ENCODE measurements at places on chromosomes 6 and 20. TPM values are rescaled to one million over a fixed set of nuclear protein-coding genes. Genes with fewer than 3 reads are reported as not detected.
A peak's percentile ranks its signal among the peaks of the same experiment; 100 is the strongest.

- H3K4me1 ChIP-seq: peaks cover 22% of the 10 kb centered on the region
- peaks cover 1% of the 10 kb centered on the region for H3K27me3 ChIP-seq
- DNase-seq: no peak
- H3K36me3 ChIP-seq: no peaks in the 10 kb centered on the region
- H3K4me3 ChIP-seq: no peak overlapping the region
Measured at GRCh38 chr6:30752157-30752927, 8.0 kb upstream of the IER3 start.

The IL17F gene
- total RNA-seq: not detected

DNA sequence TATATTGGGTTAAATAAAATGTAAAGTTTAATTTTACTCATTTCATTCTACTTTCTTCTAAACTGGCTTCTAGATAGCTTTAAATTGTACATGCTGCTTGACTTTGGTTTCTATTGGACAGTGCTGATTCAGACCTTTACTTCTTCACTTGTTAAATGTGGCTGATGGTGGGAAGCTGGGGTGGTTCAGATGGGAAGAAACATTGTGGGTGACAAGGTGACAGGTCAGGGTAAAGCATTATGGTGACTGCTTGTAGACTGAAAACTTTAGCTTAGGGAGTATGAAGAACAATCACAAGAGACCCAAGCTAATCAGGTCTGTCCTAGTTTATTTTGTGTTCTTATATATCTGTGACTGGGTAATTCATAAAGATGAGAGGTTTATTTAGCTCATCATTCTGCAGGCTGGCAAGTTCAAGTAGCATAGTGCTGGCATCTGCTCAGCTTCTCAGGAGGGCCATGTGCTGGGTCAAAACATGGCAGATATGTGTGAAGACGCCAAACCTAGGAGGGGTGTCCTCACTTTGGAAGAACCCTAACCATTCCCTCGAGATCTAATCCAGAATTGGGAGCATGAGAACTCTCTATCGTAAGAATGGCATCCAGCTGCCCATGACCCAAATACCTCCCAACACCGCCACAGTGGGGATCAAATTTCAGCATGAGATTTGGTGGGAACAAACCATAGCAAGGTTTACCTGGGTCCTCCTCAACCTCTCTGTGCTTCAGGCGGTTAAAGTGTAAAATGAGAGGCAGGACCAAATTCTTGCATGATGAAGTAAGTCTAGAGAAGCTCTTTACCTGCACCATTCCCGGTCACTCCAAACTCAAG is 102.8 kb downstream of the FYN start:
- peaks cover 47% of the 10 kb centered on the region for H3K36me3 ChIP-seq
- no peak for DNase-seq
- H3K4me1 ChIP-seq: peaks cover 80% of the 10 kb centered on the region
- no peaks in the 10 kb centered on the region for H3K27me3 ChIP-seq
- H3K4me3 ChIP-seq: peak overlapping the region; percentile 5

- DNase-seq: no peak
- H3K4me3 ChIP-seq: no peak overlapping the region
- no peak overlapping the region for H3K27ac ChIP-seq
- no peaks in the 10 kb centered on the region for H3K36me3 ChIP-seq
Measured at GRCh38 chr6:169558378-169558773, 143.5 kb downstream of the WDR27 start.

DNA sequence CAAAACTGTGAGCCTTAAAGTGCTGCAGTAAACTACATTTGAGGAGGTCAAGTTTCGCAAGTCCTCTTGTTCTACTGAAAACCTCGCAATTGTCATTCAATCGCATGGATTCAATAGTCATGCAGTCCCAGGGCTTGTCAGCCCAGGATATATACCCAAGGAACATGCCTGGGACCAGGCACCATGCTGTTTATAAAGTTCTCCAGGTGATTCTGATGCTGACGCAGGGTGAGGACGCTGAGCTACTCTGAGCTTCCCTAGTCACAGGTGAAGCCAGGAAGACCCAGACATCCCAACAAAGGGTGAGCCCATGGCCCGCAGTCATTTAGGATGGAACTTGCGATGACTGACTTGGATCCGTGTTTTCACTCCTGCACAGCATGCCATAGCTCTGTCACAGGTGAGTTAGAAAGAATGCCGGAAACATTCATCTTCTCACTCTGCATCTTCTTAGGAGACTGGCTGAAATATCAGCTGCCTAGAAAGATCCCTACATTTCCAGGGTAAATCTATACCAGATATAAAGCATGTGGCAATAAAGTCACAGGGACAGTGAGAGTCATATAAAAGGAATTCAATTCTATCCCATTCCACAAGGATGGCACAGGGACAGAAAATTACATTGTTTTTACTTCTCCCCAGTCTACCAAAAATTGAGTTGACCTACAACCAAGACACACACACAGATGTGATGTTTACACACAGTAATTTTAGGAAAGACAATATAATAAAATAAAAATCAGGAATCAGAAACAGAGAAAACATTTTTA is 27.0 kb upstream of the SSTR4 start:
- no peaks in the 10 kb centered on the region for H3K4me1 ChIP-seq
- H3K36me3 ChIP-seq: no peaks in the 10 kb centered on the region
- no peak overlapping the region for H3K4me3 ChIP-seq
- no peak for DNase-seq
- no peak overlapping the region for H3K27ac ChIP-seq

DNA sequence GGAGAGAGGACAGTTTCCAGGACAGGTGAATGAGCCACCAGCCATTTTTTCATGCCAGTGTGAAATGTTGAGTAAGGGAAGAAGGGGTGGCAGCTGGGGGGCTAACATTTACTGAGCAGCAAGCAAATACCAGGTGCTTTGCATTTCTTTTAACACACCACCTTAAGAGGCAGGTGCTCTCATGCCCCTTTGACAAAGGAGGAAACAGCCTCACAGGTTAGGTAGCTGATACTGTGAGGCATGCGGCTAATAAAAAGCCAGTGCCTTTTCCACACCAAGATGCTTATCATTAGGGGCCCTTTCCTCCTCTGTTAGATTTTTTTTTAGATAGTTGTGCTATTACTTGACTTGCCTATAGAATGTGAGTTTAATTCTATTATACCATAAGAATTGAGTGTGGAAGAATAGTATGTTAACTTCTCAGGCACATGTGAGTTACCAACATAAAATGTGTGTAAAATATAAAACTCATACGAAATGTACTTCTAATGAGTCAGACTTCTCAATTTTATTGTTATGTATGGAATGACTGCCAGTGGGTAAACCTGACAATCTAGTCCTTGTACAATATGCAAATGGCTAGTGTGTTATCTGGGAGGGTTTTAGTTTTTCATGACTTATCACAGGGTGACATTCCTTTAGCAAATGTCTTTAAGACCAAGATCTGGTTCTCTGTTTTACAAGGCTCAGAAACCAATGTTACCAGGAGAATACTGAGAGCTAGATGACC is 260.0 kb downstream of the TMEM242 start:
- no peak overlapping the region for H3K27ac ChIP-seq
- no peaks in the 10 kb centered on the region for H3K27me3 ChIP-seq
- no peak overlapping the region for H3K4me3 ChIP-seq
- peaks cover 47% of the 10 kb centered on the region for H3K4me1 ChIP-seq
- H3K36me3 ChIP-seq: peaks cover 5% of the 10 kb centered on the region
- DNase-seq: no peak

The CSE1L gene
- 112 TPM for total RNA-seq

DNA sequence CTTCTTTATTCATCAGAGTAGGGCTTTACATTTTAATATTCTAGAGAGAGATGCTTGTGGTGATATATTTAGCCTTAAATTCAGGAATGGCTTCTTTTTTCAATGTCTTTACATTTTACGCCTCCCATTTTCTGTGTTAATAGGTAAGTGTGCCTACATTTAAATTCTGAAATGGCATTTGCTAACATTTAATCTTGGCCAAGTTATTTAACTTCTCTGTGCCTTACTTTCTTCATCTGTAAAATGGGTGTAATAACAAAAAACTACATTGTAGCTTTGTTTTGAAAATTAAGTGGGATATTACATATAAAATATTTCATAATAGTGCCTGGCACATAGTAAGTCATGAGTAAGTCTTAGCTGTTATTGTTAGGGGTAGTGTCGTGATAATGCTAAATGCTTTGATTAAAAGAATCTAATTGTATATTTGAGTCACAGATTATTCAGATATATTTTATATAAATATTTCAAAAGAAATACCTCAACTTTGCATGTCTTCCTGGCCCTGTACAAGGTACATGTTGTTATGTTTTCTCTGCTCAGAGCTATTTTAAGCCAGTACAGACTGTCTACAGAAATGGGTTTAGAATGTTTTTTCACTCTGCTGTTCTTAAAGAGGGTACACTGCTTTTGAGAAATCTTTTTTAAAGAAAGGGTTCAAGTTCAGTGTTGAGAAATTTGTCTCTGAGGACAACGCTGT is 18.8 kb downstream of the CARMIL1 start:
- no peak for DNase-seq
- H3K27me3 ChIP-seq: no peaks in the 10 kb centered on the region
- no peak overlapping the region for H3K4me3 ChIP-seq

DNA sequence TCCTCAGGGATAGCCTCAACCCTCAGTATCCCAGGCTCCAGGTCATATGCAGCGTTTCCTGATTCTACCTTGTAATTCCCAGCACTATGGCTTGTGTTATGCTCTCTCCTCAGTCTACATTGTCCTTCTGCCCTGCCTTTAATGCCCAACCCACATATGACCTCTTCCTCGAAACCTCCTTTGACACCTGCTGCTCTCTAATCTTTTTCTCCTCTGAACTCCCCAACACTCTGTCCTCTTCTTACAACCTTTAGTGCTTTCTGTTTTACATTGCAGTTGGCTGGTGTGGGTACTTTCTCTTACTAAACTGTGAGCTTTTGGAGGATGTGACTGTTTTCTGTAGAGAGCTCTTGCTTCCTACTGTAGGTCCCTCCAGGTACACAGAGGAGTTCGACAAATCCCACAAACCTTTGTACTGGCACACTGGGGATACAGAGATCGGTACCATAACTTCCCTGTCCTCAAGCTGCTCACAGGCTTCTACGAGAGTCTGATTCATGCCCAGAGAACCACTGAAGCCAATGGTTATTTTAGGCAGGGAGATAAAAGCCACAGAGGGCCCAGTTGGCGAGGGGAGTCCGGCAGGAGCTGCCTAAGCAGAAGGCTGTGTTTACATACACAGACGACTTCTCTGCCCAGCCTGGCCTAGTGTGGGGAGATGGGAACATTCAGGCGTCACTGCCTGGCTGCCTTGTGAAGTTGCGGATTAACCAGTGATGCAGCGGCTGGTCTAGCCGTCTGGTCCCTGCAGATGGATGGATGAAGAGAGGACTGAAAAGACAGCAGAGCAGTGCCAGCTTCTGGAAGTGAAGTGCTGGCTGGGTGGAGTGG is 8.4 kb upstream of the EPB41L1 start:
- no peaks in the 10 kb centered on the region for H3K36me3 ChIP-seq
- peaks cover 10% of the 10 kb centered on the region for H3K27me3 ChIP-seq
- H3K27ac ChIP-seq: no peak overlapping the region
- H3K4me3 ChIP-seq: no peak overlapping the region

Measured in activated T-helper 1 cell treated with anti-CD3 and anti-CD28 coated beads, Interleukin-12 subunit alpha, Interleukin-12 subunit beta, Interleukin-2, Interleukin-4 antibody, amounts not matched to agents 30 ng/mL and 10 ng/mL and 1 ng/mL, durations not matched to agents 14 hours and 24 hours and 36 hours (primary cell).